ENCODE measurements at places on chromosomes 16 and 17.
A peak's percentile ranks its signal among the peaks of the same experiment; 100 is the strongest.

GRCh38 chr16:3698941-3699340 is 18.4 kb downstream of the TRAP1 start:
- no peak for DNase-seq

DNA sequence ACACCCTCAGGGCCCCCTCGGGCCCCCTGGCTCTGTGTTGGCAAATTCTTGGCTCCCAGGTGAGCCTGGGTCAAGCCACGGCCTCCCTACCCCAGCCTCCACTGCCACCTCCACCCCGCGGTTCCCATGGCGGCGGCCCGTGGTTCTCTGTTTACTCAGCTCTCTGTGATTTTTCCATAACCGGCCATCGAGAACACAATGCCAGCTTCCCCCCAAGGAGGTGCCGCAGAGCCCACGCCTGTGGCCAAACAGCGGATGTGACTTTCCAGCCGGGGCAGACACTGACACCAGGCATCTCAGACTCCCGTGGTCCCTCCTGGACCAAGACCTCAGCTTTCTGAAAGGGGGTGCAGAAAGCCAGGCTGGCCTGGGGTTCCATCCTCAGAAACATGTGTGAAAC is 21.6 kb upstream of the ATP2A3 start:
- DNase-seq: no peak

- DNase-seq: no peak
These were observed 6.5 kb downstream of the MSLN start for GRCh38 chr16:766820-767640.

DNA sequence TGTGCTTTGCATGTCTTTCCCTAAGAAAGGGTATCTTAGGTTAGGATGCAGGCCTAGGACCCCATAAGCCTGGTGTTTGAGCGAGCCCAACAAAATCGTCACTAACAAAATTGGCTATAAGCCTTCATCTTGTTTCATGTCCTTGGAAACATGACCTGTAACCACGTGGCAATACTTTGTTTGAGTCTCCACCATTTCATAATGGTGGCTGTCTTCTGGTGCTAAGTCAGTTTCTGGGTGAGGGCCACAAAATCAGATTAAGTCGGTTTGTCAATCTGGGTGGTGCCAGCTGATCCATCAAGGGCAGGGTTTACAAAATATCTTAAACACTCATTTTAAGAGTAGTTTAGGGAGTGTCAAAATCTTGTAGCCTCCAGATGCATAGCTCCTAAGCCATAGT is 33.0 kb downstream of the C16orf54 start:
- no peak for DNase-seq

- no peak for DNase-seq
These were observed 655.8 kb upstream of the EEF2KMT start for GRCh38 chr16:5753381-5753780.

- no peak for DNase-seq
These were observed 19.8 kb downstream of the RAD51D start for GRCh38 chr17:35099908-35100307.

DNA sequence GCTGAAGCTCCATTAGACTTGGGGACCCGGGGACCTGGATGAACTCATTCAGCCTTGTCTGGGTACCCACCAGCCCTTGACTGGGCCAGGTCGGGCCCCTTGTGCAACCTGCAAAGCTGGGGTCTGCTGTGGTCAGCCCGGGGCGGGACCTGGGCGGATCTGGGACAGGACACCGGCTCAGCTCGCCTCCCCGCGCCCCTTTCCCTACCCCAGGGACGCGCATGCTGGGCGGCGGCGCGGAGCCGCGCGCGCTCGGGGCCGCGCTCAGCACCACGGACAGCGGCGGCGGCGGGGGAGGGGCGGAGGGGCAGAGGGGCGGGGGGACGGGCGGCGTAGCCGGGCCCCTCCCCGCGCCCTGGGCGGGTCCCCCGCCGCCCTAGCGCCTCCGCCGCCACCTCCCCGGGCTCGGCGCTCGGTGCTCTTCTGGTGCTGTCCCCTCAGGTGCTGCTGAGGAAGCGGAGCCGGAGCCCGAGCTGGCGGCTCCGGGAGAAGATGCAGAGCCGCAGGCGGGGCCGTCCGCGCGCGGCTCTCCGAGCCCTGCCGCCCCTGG is 7.4 kb downstream of the ACD start:
- no peak for DNase-seq

- DNase-seq: peak; percentile 35
These were observed at the start of gene P2RX5 for GRCh38 chr17:3695723-3696411. Gene P2RX5 (minus strand): TSS chr17:3696155. CDS start chr17:3696005, 150 bp downstream.

- peak; percentile 62 for DNase-seq
These were observed 516 bp downstream of the SLC16A6 start for GRCh38 chr17:68290268-68290954.

DNA sequence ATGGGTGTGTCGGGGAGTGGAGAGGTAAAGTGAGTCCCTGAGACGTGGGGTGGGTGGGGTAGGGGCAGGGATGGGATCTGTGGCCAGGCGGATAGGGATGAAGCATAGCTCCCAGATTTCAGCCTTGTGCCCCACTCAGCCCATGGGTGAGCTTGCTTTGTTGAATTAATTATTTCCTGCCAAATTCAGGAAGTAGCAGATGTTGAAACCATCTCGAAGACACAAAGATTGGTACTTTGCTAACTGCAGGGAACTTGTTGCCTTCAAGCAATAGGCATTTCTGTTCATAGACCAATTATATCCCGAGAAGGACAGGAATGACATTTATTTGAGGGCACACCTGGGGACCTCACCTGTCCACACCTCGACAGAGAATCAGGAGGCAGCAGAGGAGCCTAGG is 11.0 kb upstream of the C16orf74 start:
- DNase-seq: no peak

DNA sequence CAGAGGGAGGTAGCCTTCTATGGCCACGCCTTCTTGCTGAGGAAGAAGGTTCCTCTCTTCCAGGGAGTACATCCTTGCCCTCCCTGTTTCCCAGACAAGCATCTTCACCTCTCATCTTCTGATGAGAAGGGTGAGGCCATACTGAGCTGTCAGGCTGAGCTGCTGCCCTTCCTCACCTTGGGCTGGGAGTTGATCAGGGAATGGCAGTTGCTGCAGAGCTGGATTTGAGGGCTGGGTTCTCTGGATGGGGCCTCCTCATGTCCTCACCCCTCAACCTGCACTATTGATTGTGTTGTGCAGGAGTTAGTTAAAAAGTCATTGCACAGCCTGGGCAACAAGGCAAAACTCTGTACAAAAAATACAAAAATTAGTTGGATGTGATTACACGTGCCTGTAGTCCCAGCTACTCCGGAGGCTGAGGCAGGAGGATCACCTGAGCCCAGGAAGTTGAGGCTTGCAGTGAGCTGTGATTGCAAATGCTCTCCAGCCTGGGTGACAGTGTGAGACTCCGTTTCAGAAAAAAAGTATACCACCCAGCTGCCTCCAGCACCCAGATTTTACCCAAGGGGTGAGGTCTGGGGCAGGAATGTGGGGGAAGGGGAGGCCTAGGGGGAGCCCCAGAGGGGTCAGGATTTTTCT is 2.0 kb downstream of the ERBB2 start:
- DNase-seq: no peak

GRCh38 chr17:26963163-26963503 is 330.8 kb upstream of the WSB1 start:
- no peak for DNase-seq

DNA sequence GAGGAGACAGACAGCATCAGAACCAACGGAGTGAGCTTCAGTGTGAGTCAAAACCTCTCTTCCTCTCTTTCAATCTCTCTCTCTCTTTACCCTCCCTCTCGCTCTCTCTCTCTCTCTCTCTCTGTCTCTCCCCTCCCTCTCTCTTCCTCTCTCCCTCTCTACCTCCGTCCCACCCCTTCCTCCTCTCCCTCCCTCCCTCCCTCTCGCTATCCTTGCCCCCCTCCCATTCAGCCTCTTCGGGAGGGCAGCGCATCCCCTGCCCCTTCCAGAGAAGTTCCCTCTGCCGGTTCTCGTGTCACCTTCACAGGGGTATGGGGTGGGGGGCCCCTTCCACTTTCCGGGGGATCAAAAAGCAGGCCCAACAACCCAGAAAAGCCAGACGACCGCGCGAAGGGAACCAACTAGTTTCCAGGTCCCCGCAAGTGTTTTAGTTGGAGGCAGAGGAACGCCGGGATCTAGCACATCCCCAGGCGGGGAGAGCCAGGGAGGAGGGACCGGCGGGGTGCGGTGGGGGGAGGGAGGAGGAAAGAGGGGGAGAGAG is 28.9 kb upstream of the RBFOX1 start:
- DNase-seq: no peak

DNA sequence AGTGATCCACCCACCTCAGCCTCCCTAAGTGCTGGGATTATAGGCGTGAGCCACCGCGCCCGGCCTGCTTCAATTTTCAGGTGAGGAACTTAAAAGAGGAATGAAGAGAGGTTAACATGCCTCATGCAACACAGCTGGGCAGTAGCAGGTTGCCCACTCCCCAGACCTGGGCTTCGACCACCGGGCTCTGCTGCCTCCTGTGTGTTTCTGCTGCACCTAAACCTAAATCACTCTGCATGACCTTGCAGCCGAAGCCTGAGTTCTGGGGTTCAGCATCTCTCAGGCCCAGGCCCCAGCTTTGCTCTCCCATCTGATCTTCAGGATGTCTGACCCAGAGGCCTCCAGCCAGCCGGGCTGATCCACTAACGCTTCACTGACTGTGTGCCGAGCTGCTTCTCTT is 112.6 kb downstream of the OR1D5 start:
- no peak for DNase-seq

DNA sequence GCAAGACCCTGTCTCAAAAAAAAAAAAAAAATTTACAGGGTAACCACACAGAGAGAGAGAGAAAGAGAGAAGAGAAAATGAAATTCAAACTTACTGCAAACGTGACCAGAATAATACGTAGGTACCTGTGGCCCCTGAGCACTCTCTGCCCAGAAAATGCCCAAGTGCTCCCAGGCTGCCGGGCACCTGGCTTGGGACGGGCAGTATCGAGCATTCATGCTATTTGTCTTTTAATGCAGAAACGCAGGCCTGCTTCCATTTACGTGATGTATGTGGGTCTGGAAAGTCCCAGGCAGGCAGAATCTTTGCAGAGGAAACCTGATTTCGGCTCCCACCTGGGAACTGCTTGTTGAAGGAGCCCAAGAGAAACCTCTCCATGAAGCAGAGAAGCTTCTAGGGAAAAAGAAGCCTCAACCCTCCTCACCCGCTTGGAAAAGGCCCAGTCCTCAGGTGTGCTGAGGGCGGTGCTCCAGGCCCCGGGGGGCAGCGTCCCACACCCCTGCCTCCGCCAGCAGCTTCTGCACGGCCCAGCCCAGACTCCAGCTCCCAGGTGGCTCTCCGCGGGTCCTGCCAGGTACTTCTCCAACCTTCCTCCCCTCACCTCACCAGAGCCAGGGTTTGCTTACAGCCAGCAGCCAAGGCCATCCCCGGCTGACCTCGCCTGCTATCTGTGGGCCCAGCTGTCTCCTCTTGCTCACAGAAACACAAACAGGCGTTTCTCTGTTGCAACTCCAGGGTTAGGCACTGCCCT is 14.0 kb downstream of the RPH3AL start:
- no peak for DNase-seq

DNA sequence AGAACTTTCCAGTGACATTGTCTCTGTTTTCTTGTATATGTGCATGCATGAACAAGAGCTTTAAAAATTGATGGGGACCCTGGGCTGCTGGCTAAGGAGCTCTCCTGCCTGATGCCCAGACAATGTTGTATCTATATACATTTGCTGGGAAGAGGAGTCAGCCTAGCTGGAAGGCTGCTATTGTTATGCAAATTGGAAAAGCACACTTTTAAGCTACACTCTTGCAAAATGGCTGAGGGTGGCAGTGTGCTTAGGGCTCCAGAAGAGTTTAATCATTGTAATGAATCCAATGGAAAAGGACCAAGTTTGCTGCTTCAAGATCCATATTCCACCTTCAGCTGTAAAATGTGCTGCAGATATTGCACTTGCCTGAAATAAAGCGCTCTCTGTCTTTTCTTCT is 171.8 kb downstream of the PRKCA start:
- DNase-seq: no peak

GRCh38 chr17:17994271-17995069 is 21.8 kb downstream of the DRC3 start:
- no peak for DNase-seq

GRCh38 chr16:1282324-1282973 is 26.6 kb downstream of the TPSD1 start:
- DNase-seq: no peak

- DNase-seq: no peak
These were observed 4.4 kb downstream of the KDM6B start for GRCh38 chr17:7838090-7839075.

- DNase-seq: no peak
These were observed 58.1 kb downstream of the SLFN11 start for GRCh38 chr17:35315283-35315682.

- DNase-seq: no peak
These were observed 64.4 kb downstream of the KSR1 start for GRCh38 chr17:27520491-27521185.

DNA sequence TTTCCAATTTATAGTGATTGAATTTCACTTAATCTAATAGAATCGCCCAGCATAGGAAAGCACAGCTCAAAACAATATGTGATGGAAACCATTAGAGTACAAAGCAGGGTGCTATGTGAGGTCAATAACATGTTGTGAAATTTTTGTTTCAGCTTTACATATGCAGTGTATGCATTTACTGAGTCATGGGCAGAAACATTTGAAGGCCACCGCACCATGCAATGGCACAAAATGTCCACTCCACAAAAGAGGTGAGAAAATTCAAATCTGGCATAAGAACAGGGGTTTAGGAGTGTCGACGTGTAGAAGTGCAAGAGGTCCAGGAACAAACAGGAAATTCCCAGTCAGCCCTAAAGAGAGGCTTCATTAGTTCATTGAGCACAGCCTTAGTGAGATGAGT is 131.2 kb downstream of the ANKFN1 start:
- no peak for DNase-seq

DNA sequence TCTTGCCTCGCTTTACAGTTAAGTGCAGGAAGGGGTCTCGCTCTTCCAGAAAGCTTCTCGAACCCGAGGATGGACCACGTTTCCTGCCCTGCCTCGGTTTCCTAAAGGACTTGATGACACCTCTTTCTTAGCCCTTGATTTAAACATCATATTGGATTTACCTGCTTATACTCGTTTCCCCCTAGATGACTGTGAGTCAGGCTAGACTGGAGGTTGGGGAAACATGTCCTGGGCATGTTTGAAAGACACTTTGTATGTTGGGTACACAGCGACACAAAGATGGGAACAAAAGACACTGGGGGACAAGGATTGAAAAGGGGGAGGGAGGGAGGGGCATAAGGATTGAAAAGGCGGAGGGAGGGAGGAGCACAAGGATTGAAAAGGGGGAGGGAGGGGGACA is 30.0 kb downstream of the SDK2 start:
- no peak for DNase-seq

DNA sequence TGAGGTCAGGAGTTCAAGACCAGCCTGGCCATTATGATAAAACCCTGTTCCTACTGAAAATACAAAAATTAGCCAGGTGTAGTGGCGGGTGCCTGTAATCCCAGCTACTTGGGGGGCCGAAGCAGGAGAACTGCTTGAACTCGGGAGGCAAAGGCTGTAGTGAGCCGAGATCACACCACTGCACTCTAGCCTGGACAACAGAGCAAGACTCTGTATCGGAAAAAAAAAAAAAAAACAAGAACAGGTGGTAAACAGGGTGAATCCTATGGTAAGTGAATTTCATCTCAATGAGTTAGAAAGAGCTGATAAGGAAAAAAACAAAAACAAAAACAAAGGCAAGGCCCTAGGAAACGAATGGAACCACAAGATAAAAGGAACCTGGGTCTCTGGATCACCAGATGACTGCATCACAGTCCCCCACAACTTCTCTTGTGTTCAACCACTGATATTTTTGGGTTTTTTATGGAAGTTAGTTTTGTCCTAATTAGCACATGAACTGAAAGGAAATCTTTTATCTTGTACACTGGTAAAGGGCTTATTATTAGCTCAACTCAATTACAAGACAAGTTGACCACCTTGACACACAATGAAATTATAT is 21.0 kb downstream of the GLG1 start:
- DNase-seq: no peak
